Lower lobe of right lung (tissue), 2 donors: ENCODE measurements at places on chromosomes 4 and X. TPM values are rescaled to one million over a fixed set of nuclear protein-coding genes. Genes with fewer than 3 reads are reported as not detected.
A peak's percentile ranks its signal among the peaks of the same experiment; 100 is the strongest.

- no peak overlapping the region for H3K27ac ChIP-seq
- H3K27me3 ChIP-seq: no peaks in the 10 kb centered on the region
- DNase-seq: no peak
- no peaks in the 10 kb centered on the region for H3K4me1 ChIP-seq
- H3K4me3 ChIP-seq: no peak overlapping the region
Measured at GRCh38 chrX:46485897-46486296, 59.3 kb downstream of the ZNF674 start.

PLP1 gene
- 0.59 TPM for total RNA-seq

- H3K27ac ChIP-seq: no peak overlapping the region
- no peaks in the 10 kb centered on the region for H3K27me3 ChIP-seq
- H3K4me3 ChIP-seq: no peak overlapping the region
- DNase-seq: no peak
- H3K4me1 ChIP-seq: no peaks in the 10 kb centered on the region
Measured at GRCh38 chr4:57018980-57019379, 40.3 kb downstream of the POLR2B start.

DNA sequence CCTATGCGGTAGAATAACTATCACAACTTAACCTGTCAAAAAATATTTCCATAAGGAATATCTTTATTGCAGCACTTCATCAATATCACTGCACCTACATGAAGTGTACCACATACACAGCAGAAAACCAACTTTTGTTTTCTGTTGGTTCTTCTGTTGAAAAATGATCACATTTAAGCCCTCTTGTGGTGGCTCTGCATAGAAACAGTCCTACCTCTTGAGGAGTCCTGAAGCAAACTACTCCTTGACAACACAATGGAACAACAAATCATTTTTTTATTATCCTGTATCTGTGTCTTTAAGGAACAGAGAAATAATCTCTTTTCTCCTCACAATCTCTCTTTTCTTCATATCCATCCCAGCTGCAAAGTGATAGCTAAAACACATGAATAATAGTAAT, 39.8 kb upstream of the ATOH1 start:
- H3K4me1 ChIP-seq: no peaks in the 10 kb centered on the region
- H3K27me3 ChIP-seq: no peaks in the 10 kb centered on the region
- H3K36me3 ChIP-seq: no peaks in the 10 kb centered on the region
- H3K4me3 ChIP-seq: no peak overlapping the region
- no peak for DNase-seq

- H3K36me3 ChIP-seq: peaks cover 21% of the 10 kb centered on the region
- no peaks in the 10 kb centered on the region for H3K27me3 ChIP-seq
- H3K4me1 ChIP-seq: no peaks in the 10 kb centered on the region
- no peak for DNase-seq
Measured at GRCh38 chr4:107950746-107951540, 19.6 kb downstream of the CYP2U1 start.

PPBP gene
- 9.7 TPM for total RNA-seq

BMPR1B gene
- total RNA-seq: 6.0 TPM

DNA sequence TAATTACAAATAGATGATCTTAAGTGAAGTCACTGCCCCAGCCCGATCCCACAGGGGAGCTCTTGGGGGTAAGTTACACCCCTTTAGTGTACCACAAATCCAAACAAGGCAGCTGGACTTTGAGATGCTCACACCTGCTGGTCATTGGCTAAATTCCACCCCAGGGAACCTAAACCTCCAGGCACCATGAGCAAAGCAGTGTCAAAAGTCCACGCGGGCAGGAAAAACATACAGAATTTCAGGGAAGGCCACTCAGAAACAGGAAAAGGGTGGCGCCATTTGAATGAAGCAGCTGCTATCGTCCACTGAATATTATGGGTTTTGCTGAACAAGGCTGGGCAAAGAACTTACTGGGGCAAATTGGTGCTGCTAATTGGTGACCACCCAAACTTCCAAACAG, 30.9 kb downstream of the SUPT20HL1 start:
- no peaks in the 10 kb centered on the region for H3K36me3 ChIP-seq
- no peaks in the 10 kb centered on the region for H3K4me1 ChIP-seq
- H3K27me3 ChIP-seq: no peaks in the 10 kb centered on the region

TMPRSS11F gene
- not detected for total RNA-seq

- no peaks in the 10 kb centered on the region for H3K4me1 ChIP-seq
- H3K27ac ChIP-seq: no peak overlapping the region
- no peaks in the 10 kb centered on the region for H3K27me3 ChIP-seq
- no peak overlapping the region for H3K4me3 ChIP-seq
- DNase-seq: no peak
Measured at GRCh38 chr4:17468619-17469221, 43.2 kb downstream of the QDPR start.

DNA sequence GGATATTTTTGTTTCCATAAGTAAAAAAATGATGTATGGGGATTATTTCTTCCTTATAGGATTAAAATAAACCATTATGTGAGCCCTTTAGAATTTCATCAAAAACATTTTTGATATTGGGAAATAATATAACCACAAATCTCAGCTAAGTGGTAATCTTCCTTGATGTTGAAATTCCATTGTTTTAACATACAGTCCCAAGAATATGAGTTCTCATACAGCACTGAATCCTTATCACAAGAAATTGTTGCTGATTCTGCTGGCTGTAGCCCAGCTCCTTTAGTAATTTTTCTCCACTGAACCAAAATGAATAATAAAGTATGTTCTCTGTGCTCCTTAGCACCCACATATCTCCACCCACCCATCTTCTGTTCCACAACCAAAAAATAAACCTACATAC, 41.9 kb upstream of the FAM47B start:
- no peak overlapping the region for H3K27ac ChIP-seq
- no peaks in the 10 kb centered on the region for H3K4me1 ChIP-seq
- no peaks in the 10 kb centered on the region for H3K36me3 ChIP-seq
- DNase-seq: no peak
- H3K4me3 ChIP-seq: no peak overlapping the region

DNA sequence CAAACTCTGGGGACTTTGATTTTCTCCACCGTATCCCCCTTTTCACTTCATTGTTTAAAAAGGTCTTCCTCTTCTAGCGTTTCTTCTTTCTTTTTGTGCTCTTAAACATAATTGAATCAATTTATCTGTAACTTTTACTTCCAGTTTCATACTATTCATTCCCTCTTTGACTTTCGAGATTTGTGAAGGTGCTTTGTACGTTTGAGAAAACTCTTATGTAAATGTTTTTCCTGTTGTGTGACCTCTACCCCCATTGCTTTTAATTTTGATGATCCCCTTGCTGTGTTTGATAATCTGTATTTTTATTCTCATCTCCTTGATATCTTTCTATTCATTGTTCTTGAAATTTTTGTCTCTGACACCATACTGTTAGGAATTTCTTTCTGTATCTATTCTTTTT, 4.8 kb downstream of the USP38 start:
- no peaks in the 10 kb centered on the region for H3K27me3 ChIP-seq
- peaks cover 59% of the 10 kb centered on the region for H3K36me3 ChIP-seq
- DNase-seq: no peak
- H3K27ac ChIP-seq: no peak overlapping the region
- H3K4me1 ChIP-seq: peaks cover 42% of the 10 kb centered on the region

HPGD gene
- total RNA-seq: 87.2 TPM

GRCh38 chrX:112877771-112878173, 37.1 kb upstream of the AMOT start:
- no peaks in the 10 kb centered on the region for H3K36me3 ChIP-seq
- DNase-seq: no peak
- no peak overlapping the region for H3K27ac ChIP-seq

GRCh38 chrX:56728752-56729151, 291 bp upstream of the NBDY start:
- peak overlapping the region; percentile 66 for H3K4me3 ChIP-seq
- H3K4me1 ChIP-seq: peaks cover 12% of the 10 kb centered on the region
- peak overlapping the region; percentile 80 for H3K27ac ChIP-seq
- no peaks in the 10 kb centered on the region for H3K27me3 ChIP-seq

GPR173 gene
- total RNA-seq: 0.56 TPM

ERVMER34-1 gene
- total RNA-seq: 1.5 TPM

RAB33B gene
- total RNA-seq: 11.1 TPM

DNA sequence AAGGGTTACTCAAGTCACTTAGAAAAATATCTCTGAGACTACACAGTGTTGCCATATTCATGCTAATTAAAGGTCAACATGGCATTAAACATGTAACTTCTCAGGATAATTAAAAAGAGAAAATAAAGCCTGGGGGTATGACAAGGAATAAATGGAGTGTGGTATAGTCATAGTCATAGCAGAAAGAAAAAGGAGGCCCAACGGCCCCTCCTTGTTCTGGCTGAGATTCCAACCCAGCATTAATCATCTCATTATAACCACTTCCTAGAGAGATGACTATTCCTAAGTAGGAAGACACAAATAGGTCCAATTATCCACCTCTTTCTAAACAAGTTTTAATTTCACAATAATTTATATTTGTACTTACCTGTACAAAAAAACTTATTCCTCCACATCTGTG, 778.4 kb upstream of the AADAT start:
- no peaks in the 10 kb centered on the region for H3K4me1 ChIP-seq
- no peak overlapping the region for H3K4me3 ChIP-seq
- no peak for DNase-seq
- no peaks in the 10 kb centered on the region for H3K27me3 ChIP-seq
- no peak overlapping the region for H3K27ac ChIP-seq

SRPX2 gene
- total RNA-seq: 16.4 TPM

RASGEF1B gene
- 63.0 TPM for total RNA-seq

GRCh38 chr4:69727426-69727825, 33.0 kb downstream of the SULT1B1 start:
- H3K27ac ChIP-seq: no peak overlapping the region
- H3K4me1 ChIP-seq: no peaks in the 10 kb centered on the region
- DNase-seq: no peak
- no peaks in the 10 kb centered on the region for H3K27me3 ChIP-seq
- H3K36me3 ChIP-seq: no peaks in the 10 kb centered on the region

GRCh38 chrX:48719958-48720357, 23.4 kb downstream of the SUV39H1 start:
- DNase-seq: no peak
- H3K4me3 ChIP-seq: no peak overlapping the region
- H3K36me3 ChIP-seq: no peaks in the 10 kb centered on the region

GRCh38 chr4:26819478-26820095, 41.1 kb upstream of the STIM2 start:
- no peaks in the 10 kb centered on the region for H3K27me3 ChIP-seq
- H3K27ac ChIP-seq: no peak overlapping the region
- H3K36me3 ChIP-seq: no peaks in the 10 kb centered on the region
- peaks cover 13% of the 10 kb centered on the region for H3K4me1 ChIP-seq
- no peak for DNase-seq

CFAP99 gene
- 4.3 TPM for total RNA-seq

DNA sequence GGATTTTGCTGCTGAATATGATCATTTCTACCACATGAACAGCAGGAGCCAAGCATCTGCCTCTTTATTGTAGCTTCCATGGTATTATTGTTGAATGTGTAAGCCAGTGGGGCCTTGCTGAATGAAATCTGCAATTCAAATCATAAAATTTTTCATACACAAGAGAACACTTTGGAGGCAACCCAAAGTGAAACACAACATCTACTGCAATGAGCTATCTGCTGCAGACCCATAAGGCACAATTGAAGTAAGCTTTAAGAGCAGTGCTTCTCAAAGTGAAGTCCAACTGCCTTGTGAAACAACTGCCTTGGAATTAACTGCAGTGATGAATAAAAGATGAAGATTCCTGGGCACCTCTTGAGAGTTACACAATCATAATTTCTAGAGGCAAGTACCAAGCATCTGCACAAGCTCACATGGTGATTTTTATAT, 626.3 kb upstream of the INTU start:
- H3K4me3 ChIP-seq: no peak overlapping the region
- H3K27me3 ChIP-seq: no peaks in the 10 kb centered on the region
- H3K27ac ChIP-seq: no peak overlapping the region
- H3K4me1 ChIP-seq: no peaks in the 10 kb centered on the region

PORCN gene
- 6.1 TPM for total RNA-seq

DNA sequence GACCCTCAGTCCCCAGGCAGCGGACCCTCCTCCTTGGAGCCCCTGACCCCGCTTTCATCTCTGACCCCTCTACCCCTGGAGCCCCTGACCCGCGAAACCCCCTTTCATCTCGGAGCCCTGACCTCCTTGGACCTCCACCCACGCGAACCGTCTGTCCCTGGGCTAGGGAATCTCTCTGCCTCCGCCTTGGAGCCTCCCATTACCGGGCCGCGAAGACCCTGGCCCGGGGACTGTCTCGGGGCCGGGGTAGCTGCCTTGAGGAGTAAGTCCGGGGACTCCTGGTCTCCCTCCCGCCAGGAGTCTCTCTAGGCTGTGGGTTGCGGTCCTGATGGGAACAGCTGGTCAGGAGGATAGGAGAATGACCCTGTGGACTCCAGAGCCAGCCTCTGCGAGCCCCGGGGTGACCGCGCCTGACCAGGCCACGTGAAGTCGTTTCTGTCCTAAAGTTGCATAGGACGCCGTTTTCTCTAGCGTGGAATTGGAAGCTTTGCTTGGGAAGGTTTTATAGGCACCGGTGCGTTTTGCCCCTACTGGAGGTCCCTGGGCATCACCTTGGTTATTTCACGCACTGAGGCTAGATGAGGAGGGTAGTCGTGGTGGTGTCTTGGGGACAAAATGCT, 824 bp downstream of the TBC1D14 start:
- peaks cover 43% of the 10 kb centered on the region for H3K4me1 ChIP-seq
- H3K4me3 ChIP-seq: peak overlapping the region; percentile 90
- DNase-seq: no peak
- H3K27ac ChIP-seq: peak overlapping the region; percentile 97

DNA sequence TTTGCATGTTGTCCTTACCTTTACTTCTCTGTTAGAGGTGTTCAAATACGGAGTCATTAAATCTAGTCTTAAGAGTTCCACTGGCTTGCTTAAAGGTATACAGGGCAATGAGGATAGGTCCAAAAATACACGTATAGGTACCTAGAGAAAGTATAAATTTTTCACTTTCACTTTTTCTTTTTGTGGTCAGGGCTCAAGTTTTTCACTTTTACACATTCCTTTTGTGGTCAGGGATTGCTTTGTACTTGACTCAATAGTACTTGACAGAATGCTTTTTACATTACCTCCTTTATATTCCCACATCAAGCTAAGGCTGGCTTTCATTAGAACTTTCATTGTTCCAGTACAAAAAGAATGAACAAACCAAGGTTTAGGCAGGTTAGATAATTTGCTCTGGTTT, 21.7 kb downstream of the TMEM184C start:
- H3K4me1 ChIP-seq: no peaks in the 10 kb centered on the region
- DNase-seq: no peak
- no peak overlapping the region for H3K27ac ChIP-seq
- H3K27me3 ChIP-seq: no peaks in the 10 kb centered on the region
- no peak overlapping the region for H3K4me3 ChIP-seq

DNA sequence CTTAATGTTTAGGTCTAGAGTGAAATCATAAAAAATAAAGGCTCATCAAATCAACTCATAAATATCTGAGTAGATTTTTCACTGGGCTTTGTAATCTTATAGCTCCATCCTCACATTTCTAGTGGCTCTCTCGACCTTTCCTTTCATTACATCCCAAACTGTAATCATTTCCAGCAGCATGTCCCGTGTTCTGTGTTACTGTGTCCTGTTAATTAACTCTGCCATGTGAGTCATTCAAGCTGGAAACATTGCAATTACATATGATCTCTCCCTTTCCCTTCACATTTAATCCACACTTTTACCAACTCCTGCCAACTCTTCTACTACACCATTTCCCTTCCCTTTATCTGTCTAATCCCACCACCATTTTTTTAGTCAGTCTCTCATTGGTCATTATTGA, 75.5 kb downstream of the UGT8 start:
- no peaks in the 10 kb centered on the region for H3K36me3 ChIP-seq
- no peak for DNase-seq
- no peaks in the 10 kb centered on the region for H3K27me3 ChIP-seq
- H3K4me1 ChIP-seq: no peaks in the 10 kb centered on the region
- H3K4me3 ChIP-seq: no peak overlapping the region

GRCh38 chrX:68699960-68700746, 52.7 kb downstream of the STARD8 start:
- H3K36me3 ChIP-seq: no peaks in the 10 kb centered on the region
- H3K27ac ChIP-seq: peak overlapping the region; percentile 53
- no peak for DNase-seq
- no peak overlapping the region for H3K4me3 ChIP-seq
- H3K4me1 ChIP-seq: peaks cover 28% of the 10 kb centered on the region
- no peaks in the 10 kb centered on the region for H3K27me3 ChIP-seq
